Tibial nerve (tissue), 4 donors: ENCODE measurements at places on chromosomes 13 and 19. TPM values are rescaled to one million over a fixed set of nuclear protein-coding genes. Genes with fewer than 3 reads are reported as not detected.
A peak's percentile ranks its signal among the peaks of the same experiment; 100 is the strongest.

- peak; percentile 12 for DNase-seq
Observed at GRCh38 chr13:114080739-114081561, 51.5 kb downstream of the RASA3 start.

Gene SRRM5
- total RNA-seq = 0.84 TPM

GRCh38 chr13:80408270-80408669, 67.3 kb upstream of the SPRY2 start:
- DNase-seq = no peak

GRCh38 chr13:110925023-110925612, 10.2 kb upstream of the ANKRD10 start:
- no peak for DNase-seq

GRCh38 chr19:5567360-5567969, at the start of gene TINCR:
Gene TINCR (minus strand): TSS chr19:5567953.
- DNase-seq = no peak

DNA sequence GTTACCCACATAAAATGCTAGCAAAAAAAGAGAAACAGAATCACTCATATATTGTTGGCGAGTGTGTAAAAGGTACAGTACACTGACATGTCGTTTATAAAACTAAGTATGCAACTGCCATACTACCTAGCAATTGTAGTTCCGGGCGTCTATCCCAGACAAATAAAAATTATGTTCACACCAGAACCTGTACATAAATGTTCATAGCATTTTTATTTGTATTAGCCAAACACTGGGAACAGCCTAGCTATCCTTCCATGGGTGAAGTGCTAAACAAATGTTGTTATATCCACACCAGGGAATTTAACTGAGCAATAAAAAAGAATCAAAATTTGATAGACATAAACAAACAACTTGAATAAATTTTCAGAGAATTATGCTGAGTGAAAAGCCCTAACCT, 28.9 kb upstream of the POSTN start:
- no peak for DNase-seq

DNA sequence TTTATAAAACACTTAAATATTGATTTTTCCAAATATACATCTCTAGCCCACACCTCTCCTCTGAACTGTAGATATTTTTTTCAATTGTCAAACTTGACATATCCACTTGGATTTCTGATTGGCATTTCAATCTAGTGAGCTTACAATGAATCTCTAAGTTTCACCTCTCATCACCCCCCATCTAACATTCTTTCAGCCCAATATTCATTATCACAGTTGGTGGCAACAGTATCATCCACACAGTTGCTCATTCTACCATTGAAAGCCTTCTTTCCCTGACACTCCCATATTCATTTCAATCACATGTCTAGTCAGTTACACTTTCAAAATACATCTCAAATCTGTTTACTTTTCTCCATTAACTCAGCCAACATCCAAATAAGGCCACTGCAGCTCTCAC, 385.2 kb downstream of the PCDH20 start:
- no peak for DNase-seq

DNA sequence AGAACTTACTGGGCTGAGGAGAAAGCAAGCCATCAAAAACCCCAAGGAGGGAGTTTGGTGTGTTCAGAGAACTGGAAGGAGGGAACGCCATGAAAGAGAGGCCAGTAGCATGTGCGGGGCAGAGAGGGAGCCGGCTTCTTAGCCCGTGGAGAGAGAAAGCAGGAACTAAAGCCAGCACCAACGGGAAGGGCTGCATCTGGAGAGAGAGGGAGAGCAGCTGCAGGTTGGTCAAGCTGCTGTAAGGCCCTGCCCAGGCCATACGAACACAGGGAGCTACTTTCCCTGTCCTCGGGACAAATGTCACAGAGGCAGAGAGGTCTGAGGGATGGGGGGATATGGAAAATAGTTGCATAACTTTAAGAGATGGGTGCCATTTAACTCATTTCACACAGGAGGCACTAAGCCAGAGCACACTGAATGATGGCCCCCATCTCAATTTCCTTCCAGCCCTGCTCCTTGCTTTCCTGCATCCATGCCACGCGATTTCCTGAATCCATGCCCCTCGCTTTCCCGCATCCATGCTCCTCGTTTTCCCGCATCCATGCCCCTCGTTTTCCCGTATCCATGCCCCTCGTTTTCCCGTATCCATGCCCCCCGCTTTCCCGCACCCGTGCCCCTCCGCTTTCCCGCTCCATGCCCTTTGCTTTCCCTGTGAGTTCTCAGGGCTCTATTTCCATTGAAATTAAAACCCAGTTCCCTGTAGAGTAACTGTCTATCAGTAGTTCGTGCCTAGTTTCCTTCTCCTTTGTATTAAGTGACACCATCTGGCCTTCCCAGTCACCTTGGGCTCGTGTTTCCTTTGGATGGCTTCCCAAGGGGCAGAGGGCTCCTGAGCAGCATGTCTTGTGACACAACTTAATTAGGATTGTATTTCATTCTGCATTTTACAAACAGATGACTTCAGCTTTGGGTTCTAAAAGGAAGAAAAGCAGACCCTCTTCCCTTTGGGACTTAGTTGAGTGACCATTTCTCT, 31.5 kb upstream of the TPT1 start:
- DNase-seq = no peak

DNA sequence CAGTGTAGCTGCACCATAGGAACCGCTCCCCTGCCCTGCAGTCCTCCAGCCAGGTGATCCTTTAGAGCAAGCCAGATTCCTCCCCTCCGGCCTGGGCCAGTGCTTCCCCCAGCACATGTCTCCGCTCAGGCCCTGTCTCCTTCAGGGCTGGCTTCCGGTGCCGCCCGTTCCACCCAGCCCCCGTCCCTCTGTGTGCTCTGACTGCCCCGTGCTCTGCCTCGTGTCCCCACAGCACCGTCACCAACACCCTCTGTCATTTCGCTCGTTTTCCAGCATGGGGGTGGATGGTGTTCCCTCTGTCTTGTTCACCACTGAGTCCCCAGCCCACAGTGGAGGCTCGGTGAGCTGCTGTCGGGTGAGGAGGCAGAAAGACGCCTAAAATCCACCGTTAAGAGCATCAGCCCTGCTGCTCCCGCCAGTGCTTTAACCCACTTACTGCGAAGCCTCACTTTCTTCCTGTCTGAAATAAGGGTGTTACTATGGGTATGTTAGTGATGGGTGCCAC, 54.5 kb downstream of the TSSK6 start:
- peak; percentile 56 for DNase-seq

Gene BEST2
- not detected for total RNA-seq

- no peak for DNase-seq
Observed at GRCh38 chr13:23509781-23510543, 60.2 kb upstream of the TNFRSF19 start.

Gene NXNL1
- total RNA-seq = not detected

Gene ITGBL1
- total RNA-seq = 81.4 TPM

GRCh38 chr13:21800837-21801616, 130.2 kb downstream of the FGF9 start:
- DNase-seq = no peak

Gene NCR1
- 4.6 TPM for total RNA-seq

Gene SOX1
- total RNA-seq = not detected

GRCh38 chr13:50153401-50153800, 138.2 kb downstream of the KCNRG start:
- DNase-seq = no peak

Gene TNNI3
- total RNA-seq = not detected

Gene APOC4
- not detected for total RNA-seq

GRCh38 chr13:94825507-94825906, 113.2 kb upstream of the SOX21 start:
- DNase-seq = peak; percentile 37

Gene TRPM4
- total RNA-seq = 22.4 TPM

Gene OLFM2
- total RNA-seq = 8.6 TPM

GRCh38 chr13:98180092-98180491, 3.0 kb upstream of the RNF113B start:
- DNase-seq = no peak

DNA sequence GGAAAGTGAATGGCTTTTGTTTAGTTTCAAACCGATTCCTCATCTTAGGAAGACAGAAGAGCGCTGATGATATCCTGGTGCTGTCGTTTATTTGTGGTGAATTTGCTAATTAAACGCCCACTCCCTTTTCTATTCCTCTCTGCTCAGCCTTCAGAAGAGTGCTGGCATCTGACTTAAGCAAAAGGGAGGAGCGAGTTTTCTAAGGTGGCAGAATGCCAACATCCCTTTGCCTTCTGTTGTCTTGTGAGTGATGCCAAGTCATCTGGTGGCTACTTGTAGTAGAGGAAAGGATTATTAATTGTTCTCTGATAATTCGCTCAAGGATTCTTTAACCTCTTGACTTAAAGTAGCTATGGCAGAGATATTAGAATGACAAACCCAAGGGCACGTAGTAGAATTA, 68.1 kb downstream of the ERCC5 start:
- DNase-seq = no peak

Gene CNN1
- 31.0 TPM for total RNA-seq

DNA sequence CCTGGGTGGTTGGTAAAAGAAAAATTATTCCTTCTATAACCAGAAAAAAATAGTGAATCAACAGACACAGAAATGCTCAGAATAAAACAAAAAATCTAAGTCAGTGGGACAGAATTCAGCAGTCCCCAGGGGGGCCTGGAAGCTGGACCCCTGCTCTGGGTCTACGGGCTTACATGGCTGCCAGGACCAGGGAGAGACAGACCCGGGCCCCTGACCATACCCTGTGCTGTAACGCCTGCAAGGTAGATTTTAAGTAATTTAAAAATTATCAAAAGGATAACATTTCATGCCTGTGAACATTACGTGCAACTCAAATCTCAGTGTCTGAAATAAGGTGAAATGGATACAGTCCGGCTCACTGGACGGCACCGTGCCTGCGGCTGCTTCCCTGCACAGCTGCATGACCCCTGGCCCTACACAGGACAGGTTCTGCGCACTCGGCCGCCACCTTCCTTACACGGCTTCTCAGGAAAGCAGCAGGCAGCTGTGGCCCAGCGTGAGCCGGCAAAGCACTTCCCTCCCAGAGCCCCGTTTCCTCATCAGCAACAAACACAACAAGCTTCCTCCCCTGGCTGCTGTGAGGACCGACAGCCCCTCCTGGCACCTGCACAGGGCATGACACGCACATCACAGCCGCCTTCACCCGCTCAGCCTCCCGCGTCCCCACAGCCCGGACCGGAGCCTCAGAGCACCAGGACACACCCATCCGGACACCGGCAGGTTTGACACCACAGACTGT, 22.2 kb downstream of the RASA3 start:
- no peak for DNase-seq

Gene CDC16
- 76.5 TPM for total RNA-seq

- DNase-seq = peak; percentile 33
Observed at GRCh38 chr19:7705387-7706187, 3.7 kb upstream of the FCER2 start.

Gene SLC8A2
- total RNA-seq = not detected

GRCh38 chr13:46544208-46544607, 8.8 kb upstream of the LRCH1 start:
- DNase-seq = no peak

DNA sequence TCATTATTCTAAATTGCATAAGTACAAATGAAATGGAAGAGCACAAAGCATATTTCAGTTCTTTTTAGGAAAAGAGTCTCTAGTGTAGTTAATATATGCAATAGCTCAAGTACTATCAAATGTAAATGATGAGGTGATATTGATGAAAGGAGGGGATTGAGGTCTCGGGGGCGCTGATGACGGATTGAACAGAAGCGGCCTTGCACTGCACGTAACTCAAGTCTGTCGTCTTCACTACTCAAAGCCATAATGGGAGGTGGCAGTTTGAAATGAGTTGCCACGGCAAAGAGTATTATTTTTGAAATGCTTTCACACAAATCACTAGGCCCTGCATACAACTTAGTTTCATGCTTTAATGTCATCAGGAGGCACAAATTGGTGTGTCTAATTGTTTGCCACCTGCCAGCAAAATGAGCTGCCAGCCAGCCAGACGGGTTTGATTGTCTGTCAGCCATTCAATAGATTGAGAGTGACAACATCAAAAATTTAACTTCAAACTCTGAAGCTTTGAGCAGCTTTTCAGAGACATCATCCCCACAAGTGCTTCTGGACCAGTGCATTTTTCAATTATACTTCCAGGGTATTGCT, 256.6 kb downstream of the NBEA start:
- DNase-seq = no peak

GRCh38 chr19:40803857-40804782, 5.1 kb downstream of the EGLN2 start:
- no peak for DNase-seq

GRCh38 chr13:112114391-112114790, 47.4 kb downstream of the SOX1 start:
- no peak for DNase-seq

- DNase-seq = peak; percentile 53
Observed at GRCh38 chr13:23979361-23980159, 82.3 kb upstream of the C1QTNF9B start.

GRCh38 chr13:77397636-77398035, 70.7 kb upstream of the MYCBP2 start:
- DNase-seq = no peak

Gene GNA15
- 10.4 TPM for total RNA-seq

GRCh38 chr13:81051873-81052272, 710.9 kb upstream of the SPRY2 start:
- no peak for DNase-seq

DNA sequence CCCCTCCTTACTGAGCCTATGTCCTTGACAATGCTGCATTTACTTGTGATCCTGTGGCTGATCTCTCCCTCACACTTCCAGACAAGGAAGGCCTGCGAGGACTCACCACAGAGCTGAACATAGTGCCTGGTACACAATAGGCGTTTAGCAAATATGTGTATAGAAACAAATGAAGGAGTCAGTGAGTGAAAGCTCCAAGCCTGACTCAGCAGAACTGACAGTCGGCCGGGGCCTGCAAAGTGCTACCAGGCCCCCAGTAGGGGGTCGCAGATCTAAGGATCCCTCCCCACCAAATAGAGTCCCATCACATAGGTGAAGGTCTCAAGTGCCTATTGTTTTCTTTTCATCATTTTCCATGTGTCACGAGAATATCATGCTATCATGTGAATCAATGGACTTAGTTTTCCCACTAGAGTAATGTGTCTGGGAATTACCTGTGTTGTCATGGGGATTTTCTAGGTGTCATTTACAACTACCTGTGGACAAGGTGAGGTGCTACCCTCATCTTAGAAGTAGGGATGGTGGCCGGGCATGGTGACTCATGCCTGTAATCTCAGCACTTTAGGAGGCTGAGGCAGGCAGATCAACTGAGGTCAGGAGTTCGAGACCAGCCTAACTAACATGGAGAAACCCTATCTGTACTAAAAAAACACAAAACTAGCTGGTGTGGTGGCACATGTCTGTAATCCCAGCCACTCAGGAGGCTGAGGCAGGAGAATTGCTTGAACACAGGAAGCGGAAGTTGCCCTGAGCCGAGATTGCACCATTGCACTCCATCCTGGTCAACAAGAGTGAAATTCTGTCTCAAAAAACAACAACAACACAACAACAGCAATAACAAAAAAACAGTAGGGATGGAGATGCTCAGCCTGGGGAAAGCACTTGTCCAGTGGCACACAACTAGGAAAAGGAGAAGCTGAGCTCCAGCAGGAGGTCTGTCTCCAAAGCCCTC, 50.3 kb upstream of the CYP2A7 start:
- DNase-seq = no peak

GRCh38 chr19:38693380-38694223, 46.2 kb downstream of the ACTN4 start:
- no peak for DNase-seq

GRCh38 chr19:55165952-55166529, 372 bp downstream of the DNAAF3 start:
- no peak for DNase-seq
